ENCODE measurements at places on chromosomes 4 and X. TPM values are rescaled to one million over a fixed set of nuclear protein-coding genes. Genes with fewer than 3 reads are reported as not detected.

- DNase-seq = no peak
Observed at GRCh38 chr4:107333518-107333917, 297.4 kb upstream of the DKK2 start.

GRCh38 chrX:96424007-96424406 is 260.6 kb upstream of the DIAPH2 start:
- no peak for DNase-seq

DNA sequence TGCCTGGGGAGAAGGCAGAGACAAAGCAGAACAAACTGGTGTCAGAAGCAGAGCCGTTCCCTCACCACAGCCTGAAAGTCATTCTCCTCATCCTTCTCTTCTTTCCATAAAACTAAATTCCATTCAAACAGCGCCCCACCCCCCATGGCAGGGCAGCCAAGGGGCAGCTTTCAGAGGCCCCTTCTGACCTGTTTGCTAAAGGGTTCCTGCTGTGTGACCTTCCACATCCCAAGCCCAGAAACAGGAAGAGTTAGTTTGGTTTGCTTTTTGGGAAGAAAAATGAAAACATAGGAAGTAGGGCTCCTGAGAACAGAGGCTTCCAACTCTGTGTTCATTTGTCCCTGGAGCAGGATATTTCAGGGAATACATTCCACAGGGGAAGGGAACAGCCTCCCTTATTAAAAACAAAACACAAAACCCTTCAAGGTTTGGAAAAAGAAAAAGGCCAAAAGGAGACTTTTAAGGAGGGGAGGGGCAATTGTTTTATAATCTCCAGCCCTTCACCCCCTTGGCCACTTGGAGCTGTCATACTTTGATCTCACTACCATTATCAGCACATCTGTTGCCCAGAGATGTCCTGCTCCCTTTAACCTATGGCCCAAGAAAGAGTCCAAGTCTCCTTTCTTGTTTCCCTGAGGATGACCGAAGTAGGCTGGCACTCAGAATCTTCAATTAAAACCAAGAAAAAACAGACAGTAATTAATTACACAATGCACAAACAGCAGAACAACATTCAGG is 25.3 kb downstream of the STARD8 start:
- DNase-seq = no peak

DNA sequence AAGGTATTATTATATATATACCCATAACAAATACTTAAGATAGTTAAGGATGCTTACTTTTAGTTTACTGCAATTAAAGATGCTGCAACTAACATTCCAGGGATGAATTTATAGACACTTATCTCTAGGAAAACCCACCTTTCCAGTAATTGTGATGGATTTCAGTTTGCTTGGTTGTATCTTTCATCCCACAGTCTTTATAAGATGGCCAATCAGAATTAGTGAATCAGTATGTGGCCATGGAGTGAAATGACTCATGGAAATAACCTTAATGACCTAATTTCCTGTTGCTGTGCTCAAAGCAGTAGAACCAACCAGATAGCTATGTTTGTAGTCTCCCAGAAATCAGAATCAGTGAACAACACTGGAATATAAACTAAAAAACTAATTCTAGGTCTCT is 26.4 kb downstream of the MOSPD2 start:
- no peak for DNase-seq

DNA sequence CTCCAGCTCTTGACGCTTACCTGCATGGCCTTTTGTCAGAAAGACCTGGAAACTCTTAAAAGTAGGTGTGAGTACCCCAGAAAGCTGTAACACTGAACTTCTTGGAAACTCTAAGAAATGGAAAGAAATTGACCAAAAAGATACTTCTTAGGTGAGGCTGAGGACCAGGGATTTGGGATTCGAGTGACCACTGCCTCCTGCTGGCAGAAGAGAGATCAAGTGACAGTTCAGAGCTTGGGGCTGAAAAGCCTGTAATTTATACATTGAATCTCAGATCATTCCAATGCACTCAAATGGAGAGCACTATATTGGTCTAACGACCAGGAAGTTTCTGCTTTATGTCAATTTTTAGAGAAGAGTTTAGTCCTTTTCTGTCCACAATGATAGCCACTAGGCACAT is 204.6 kb downstream of the PDGFRA start:
- DNase-seq = peak; percentile 22

GRCh38 chr4:81648576-81649275 is 177.0 kb upstream of the RASGEF1B start:
- DNase-seq = no peak

DNA sequence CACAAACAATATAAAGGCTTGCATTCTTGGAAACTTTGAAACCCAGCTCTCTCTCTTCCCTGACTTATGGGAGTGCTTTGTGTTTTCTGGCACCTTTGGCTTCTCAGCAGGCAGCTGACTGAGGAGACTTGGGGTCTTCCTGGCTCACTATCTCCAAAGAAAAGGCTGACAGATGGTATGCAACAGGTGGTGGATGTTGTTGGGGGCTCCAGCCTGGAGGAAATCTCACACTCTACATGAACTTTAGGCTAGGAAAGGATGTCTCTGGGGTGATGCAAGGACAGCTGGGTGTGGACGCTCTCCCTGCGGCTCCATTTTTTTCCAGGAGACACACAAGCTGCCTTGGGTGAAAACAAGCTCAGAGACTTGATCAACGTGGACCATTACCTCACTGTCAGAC is 67.4 kb downstream of the DNAAF6 start:
- DNase-seq = peak; percentile 62

Gene GPR50
- total RNA-seq = not detected

Gene ADH6
- not detected for total RNA-seq

Gene CCKAR
- 0.61 TPM for total RNA-seq

Data from SJCRH30 (cell line).